ENCODE measurements at places on chromosomes 2 and 18.

DNA sequence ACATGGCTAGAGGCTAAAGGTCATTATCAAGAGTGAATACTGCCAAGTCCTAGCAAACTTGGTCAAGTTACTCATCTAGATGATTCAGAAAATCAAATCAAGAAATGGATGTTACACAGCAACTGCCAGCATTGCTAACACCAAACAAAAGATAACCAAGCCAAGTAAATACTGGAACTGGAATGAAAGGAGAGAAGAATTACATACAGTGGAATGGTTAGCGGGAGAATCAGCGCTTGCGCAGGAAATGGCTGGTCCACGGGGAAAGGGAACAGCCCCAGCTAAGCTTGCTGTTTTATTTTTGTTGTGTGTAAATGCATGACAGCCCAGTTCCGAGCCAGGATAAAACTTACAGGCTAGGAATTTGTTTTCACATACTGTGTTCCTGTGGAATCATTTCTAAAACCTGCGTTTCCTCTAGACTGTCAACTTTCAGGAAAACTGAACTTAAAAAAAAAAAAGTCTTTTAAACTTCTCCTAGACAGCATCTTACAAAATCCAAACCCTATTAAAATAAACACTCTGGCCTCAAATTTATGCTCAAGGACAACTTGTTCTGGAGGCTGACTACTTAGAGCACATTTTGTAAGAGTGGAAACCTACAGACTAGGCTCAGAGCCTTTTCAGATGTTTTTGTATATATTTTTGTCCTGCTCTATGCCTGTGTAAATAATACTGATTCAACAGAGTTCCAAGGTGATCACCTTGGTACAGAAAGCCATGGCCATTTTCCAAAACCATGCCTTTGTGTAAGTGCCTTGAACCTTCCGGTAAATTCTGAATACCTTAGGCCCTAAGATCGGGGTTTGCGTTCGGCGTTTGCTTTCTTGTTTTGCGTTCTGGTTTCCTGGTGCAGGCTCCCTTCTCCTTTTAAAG lies 30.7 kb upstream of the TXNDC2 start:
- no peaks in the 10 kb centered on the region for H3K27me3 ChIP-seq
- H3K36me3 ChIP-seq = no peaks in the 10 kb centered on the region
- H3K27ac ChIP-seq = no peak overlapping the region
- no peaks in the 10 kb centered on the region for H3K4me1 ChIP-seq
- H3K4me3 ChIP-seq = no peak overlapping the region

GRCh38 chr2:7773362-7774360 lies 856.4 kb downstream of the RNF144A start:
- H3K4me3 ChIP-seq = no peak overlapping the region
- no peak overlapping the region for H3K27ac ChIP-seq
- no peaks in the 10 kb centered on the region for H3K36me3 ChIP-seq
- H3K27me3 ChIP-seq = no peaks in the 10 kb centered on the region

- H3K27ac ChIP-seq = peak overlapping the region; percentile 65
- H3K27me3 ChIP-seq = no peaks in the 10 kb centered on the region
- no peaks in the 10 kb centered on the region for H3K36me3 ChIP-seq
- no peak for DNase-seq
- peak overlapping the region; percentile 90 for H3K4me3 ChIP-seq
- no peaks in the 10 kb centered on the region for H3K4me1 ChIP-seq
Measured at GRCh38 chr2:154699575-154699930, 1.1 kb downstream of the KCNJ3 start.

DNA sequence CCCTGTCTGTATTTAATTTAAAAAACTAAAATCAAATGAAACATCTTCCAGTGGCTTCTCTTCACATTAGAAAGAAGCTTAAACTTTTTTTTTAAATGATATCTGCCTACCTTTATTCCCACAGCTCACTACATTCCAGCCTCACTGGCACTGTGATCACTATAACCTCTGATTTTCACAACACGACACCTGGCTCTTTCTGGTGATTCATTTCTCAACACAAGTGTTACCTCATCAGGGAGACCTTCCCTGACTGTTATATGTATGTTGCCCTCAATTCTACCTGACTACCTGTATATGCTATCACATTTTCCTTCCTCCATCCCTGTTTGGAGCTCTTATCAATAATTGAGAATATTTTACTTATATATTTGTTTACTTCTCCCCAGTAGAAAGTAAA lies 76.6 kb downstream of the BAZ2B start:
- H3K27ac ChIP-seq = no peak overlapping the region
- peaks cover 7% of the 10 kb centered on the region for H3K36me3 ChIP-seq
- no peaks in the 10 kb centered on the region for H3K4me1 ChIP-seq
- no peak overlapping the region for H3K4me3 ChIP-seq
- H3K27me3 ChIP-seq = no peaks in the 10 kb centered on the region
- no peak for DNase-seq

- no peaks in the 10 kb centered on the region for H3K27me3 ChIP-seq
- H3K27ac ChIP-seq = no peak overlapping the region
- no peak for DNase-seq
Measured at GRCh38 chr2:23700627-23701026, 226.3 kb downstream of the ATAD2B start.

DNA sequence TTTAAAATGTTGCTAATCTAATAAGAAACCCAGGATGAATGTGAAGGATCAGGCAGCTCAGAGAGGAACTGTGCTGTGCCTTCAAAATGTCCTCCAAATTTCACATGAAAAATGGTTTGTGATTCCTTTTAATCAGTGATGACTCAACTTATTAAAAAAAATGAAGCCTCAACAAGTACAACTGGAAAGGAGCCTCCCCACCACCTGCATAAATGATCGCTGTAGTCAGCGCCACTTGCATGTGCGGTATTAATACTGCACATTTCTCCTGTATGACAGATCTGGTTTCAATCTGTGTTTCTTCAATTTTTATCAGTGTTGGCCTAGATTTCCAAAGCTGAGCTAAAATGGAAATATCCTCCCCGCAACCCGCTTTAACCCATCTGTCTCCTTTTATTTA lies 115.0 kb upstream of the TMEM200C start:
- no peaks in the 10 kb centered on the region for H3K27me3 ChIP-seq
- no peak for DNase-seq
- no peak overlapping the region for H3K4me3 ChIP-seq
- no peaks in the 10 kb centered on the region for H3K36me3 ChIP-seq
- no peak overlapping the region for H3K27ac ChIP-seq

DNA sequence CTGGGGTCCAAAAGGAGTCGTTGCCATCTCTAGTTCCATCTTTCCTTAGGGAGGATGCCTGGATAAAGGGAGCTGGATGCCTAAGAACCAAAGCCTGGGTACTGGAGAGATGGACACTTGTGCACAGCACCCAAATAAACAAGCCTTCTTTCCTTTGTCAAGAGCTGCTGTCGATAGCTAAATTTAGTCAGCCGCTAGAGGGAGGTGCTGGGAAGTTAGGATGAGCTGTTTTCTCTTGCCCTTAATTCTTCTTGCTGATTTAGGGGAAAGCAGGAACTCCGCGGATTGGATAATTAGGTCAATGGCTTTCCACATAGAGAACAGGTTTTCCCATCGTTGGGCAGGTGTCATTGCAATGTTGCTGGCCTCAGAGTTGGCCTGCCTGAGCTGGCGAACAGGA lies 30.9 kb upstream of the SERPINB12 start:
- no peaks in the 10 kb centered on the region for H3K27me3 ChIP-seq
- DNase-seq = no peak
- no peaks in the 10 kb centered on the region for H3K4me1 ChIP-seq
- H3K36me3 ChIP-seq = no peaks in the 10 kb centered on the region
- H3K27ac ChIP-seq = no peak overlapping the region

- H3K27me3 ChIP-seq = no peaks in the 10 kb centered on the region
- H3K36me3 ChIP-seq = no peaks in the 10 kb centered on the region
- peaks cover 2% of the 10 kb centered on the region for H3K4me1 ChIP-seq
- H3K4me3 ChIP-seq = no peak overlapping the region
- H3K27ac ChIP-seq = no peak overlapping the region
Measured at GRCh38 chr2:112730216-112730615, 9.4 kb downstream of the NT5DC4 start.

- no peaks in the 10 kb centered on the region for H3K27me3 ChIP-seq
- DNase-seq = no peak
Measured at GRCh38 chr2:119996148-119996547, 16.7 kb upstream of the EPB41L5 start.

- H3K27ac ChIP-seq = no peak overlapping the region
- DNase-seq = no peak
- no peak overlapping the region for H3K4me3 ChIP-seq
- no peaks in the 10 kb centered on the region for H3K27me3 ChIP-seq
- peaks cover 4% of the 10 kb centered on the region for H3K36me3 ChIP-seq
- no peaks in the 10 kb centered on the region for H3K4me1 ChIP-seq
Measured at GRCh38 chr2:236052926-236053821, 115.0 kb downstream of the GBX2 start.

DNA sequence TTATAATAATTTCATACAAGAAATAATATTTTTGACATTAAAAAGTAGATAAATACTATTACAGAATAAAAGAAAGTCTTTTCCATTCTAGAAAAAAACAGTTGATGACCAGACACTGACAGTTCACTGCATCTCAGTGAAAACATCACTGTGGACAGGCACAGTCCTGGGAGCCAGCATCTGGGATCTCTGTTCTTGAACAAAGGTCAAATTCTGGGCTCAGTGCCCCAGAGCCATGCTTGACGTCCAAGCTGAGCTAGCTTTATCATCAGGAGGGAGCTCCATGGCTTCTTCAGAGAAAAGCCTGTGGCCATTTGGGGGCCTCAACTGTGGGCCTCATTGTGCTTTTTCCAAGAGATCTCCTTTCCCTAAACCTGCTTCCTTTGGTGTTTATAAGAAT lies 86.1 kb upstream of the SRD5A2 start:
- H3K4me1 ChIP-seq = peaks cover 27% of the 10 kb centered on the region
- no peaks in the 10 kb centered on the region for H3K27me3 ChIP-seq
- no peak overlapping the region for H3K27ac ChIP-seq
- no peak overlapping the region for H3K4me3 ChIP-seq
- H3K36me3 ChIP-seq = no peaks in the 10 kb centered on the region
- no peak for DNase-seq

- no peaks in the 10 kb centered on the region for H3K4me1 ChIP-seq
- H3K27ac ChIP-seq = no peak overlapping the region
- H3K4me3 ChIP-seq = no peak overlapping the region
- DNase-seq = no peak
Measured at GRCh38 chr2:33488178-33488690, 11.8 kb downstream of the RASGRP3 start.

DNA sequence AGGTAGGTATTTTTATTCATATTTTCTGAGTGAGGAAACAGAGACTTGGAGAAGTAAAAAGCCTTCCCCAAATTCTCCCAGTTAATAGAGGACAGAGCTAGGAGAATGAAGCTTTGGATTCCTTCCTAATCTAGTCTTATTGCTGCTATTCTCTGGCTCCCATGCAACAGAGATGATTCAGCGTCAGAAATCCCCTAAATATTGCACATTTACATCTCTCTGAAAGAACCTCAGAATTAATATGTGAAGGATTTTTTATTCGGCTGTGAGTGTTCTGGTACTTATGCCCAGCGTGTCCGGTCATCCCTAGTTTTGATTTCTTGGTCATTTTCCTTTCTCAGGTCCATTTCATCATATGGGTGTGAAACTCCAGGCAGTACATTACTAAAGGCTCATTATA lies 91.2 kb upstream of the SESTD1 start:
- H3K4me1 ChIP-seq = no peaks in the 10 kb centered on the region
- no peak overlapping the region for H3K4me3 ChIP-seq
- no peaks in the 10 kb centered on the region for H3K27me3 ChIP-seq

DNA sequence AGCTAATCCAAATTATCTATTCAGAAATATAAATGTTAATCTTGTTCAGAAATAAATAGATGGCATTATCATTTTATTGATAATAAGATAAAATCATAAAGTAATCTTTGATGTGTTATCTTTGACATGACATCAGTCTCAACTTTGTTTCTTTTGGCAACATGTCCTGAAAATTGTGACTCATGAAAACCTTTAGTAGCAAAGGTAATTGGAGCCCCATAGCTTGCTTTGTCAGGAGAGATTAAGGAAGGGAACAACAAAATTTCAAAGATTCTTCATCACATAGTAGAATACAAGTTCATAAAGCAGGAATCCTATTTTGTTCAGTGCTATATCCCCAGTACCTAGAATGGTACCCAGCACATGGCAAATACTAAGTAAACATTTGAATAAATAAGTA lies 165.4 kb downstream of the KCNE4 start:
- no peak overlapping the region for H3K27ac ChIP-seq
- no peaks in the 10 kb centered on the region for H3K4me1 ChIP-seq
- no peak overlapping the region for H3K4me3 ChIP-seq
- no peaks in the 10 kb centered on the region for H3K36me3 ChIP-seq
- peaks cover 4% of the 10 kb centered on the region for H3K27me3 ChIP-seq

DNA sequence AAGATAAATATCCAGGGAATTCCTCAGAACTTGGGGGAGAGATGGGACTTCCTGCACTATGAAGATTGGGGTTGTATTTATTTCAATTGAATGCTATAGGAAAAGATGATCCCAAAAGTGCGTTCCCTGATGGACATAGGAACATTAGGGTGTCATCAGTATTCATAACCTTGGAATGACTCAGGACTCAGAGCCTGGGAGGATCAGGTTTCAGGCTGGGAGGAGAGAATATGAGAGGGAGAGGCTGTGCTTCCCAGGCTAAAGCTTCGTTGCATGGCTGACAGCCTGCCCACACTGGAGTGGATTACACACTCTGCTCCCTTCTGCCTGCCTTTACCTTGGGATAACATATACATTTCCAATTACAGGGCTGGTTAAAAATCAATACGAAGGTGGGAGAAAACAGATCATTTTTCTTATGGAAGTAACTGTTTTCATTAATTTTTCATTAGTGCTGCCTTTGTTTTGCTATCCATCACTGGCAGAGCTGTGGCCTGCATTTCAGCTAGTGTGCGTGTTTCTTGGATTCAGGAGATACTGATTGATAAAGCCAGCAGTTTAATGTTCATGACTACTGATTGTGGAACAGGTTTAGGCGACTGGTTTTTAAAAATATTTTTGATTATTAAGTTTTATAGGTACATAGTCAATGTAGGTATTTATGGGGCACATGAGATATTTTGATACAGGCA lies 118.7 kb downstream of the KCTD1 start:
- no peaks in the 10 kb centered on the region for H3K27me3 ChIP-seq
- no peak overlapping the region for H3K27ac ChIP-seq
- no peak overlapping the region for H3K4me3 ChIP-seq

DNA sequence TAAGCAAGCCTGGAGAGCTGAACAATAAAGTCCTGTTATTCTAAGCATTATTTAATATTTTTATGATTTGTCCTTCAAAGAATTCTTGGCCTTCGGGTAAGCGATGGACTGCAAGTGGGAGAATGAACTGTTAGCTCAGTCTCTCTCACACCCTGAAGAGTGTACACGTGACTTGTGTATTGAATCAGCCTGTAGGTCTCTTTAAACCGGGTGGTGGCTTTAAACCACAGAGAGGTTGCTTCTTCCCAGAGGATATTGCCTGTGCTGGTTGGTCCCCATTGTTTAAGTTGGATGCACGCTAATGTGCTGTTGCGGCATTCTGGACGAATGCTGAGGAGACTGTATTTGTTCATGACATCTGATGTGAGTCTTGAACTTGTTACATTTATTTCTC lies 183.3 kb downstream of the LTBP1 start:
- no peaks in the 10 kb centered on the region for H3K36me3 ChIP-seq
- H3K4me1 ChIP-seq = peaks cover 21% of the 10 kb centered on the region
- H3K27me3 ChIP-seq = no peaks in the 10 kb centered on the region
- no peak for DNase-seq
- H3K4me3 ChIP-seq = no peak overlapping the region
